ENCODE measurements at places on chromosomes 5 and 9. TPM values are rescaled to one million over a fixed set of nuclear protein-coding genes. Genes with fewer than 3 reads are reported as not detected.
A peak's percentile ranks its signal among the peaks of the same experiment; 100 is the strongest.

- no peak for DNase-seq
- H3K4me1 ChIP-seq: no peaks in the 10 kb centered on the region
- H3K36me3 ChIP-seq: no peaks in the 10 kb centered on the region
- H3K27ac ChIP-seq: no peak overlapping the region
These were observed 164.7 kb downstream of the TUSC1 start for GRCh38 chr9:25513509-25514033.

IFNA7 gene
- total RNA-seq: not detected

GRCh38 chr5:9173281-9174048, 372.4 kb downstream of the SEMA5A start:
- H3K36me3 ChIP-seq: no peaks in the 10 kb centered on the region
- no peak overlapping the region for H3K27ac ChIP-seq
- DNase-seq: no peak
- H3K4me1 ChIP-seq: no peaks in the 10 kb centered on the region

- no peaks in the 10 kb centered on the region for H3K36me3 ChIP-seq
- no peak for DNase-seq
- H3K27ac ChIP-seq: no peak overlapping the region
- no peaks in the 10 kb centered on the region for H3K4me1 ChIP-seq
- H3K27me3 ChIP-seq: no peaks in the 10 kb centered on the region
These were observed 93.7 kb upstream of the SIMC1 start for GRCh38 chr5:176144508-176144907.

- no peak overlapping the region for H3K27ac ChIP-seq
- H3K27me3 ChIP-seq: no peaks in the 10 kb centered on the region
- no peak overlapping the region for H3K4me3 ChIP-seq
- no peaks in the 10 kb centered on the region for H3K4me1 ChIP-seq
- H3K36me3 ChIP-seq: no peaks in the 10 kb centered on the region
- DNase-seq: peak; percentile 26
These were observed 51.0 kb downstream of the IARS1 start for GRCh38 chr9:92242260-92243136.

DNA sequence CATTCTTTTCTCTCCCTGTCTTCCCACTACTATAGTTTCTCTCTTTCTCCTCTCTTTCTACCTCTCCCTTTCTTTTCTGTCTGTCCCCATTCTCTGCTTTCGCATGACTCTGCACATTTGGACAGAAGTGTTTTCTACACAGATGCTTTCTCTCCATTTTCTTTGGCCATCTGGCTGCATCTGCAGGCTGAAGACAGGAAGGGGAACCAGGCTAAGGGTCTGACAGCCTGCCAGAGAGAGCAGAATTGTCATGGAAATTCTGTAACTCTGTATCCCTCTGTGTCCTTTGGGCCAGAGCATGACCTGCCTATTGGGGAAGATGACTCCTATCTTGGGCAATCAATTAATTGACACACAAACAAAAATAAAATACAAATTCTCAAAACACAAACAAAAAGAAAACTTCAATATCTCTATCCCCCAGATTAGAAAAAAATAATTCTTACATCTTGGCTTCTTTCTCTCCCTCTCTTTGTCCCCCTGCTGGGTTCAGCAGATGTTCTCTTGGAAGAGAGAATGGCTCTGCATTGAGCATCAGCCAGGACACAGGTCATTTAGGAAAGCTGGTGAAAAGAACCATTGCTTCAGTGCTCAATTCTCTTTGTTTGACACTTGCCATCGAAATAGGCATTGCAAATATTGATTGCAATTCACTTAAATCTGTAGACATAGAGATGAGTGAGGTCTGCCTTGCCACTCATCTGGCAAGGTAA, 415.9 kb upstream of the KLF4 start:
- no peak for DNase-seq
- H3K4me1 ChIP-seq: no peaks in the 10 kb centered on the region
- no peaks in the 10 kb centered on the region for H3K36me3 ChIP-seq
- no peak overlapping the region for H3K4me3 ChIP-seq

WNT8A gene
- total RNA-seq: not detected

PRRT1B gene
- total RNA-seq: not detected

Data from ovary (tissue), 10 donors.